Left renal cortex interstitium (tissue), 4 donors: ENCODE measurements at places on chromosomes 2 and 18.

- no peak for DNase-seq
Measured at GRCh38 chr2:1685957-1686783, 58.1 kb downstream of the PXDN start.

- DNase-seq = no peak
Measured at GRCh38 chr2:170155723-170156253, 22.2 kb upstream of the MYO3B start.

DNA sequence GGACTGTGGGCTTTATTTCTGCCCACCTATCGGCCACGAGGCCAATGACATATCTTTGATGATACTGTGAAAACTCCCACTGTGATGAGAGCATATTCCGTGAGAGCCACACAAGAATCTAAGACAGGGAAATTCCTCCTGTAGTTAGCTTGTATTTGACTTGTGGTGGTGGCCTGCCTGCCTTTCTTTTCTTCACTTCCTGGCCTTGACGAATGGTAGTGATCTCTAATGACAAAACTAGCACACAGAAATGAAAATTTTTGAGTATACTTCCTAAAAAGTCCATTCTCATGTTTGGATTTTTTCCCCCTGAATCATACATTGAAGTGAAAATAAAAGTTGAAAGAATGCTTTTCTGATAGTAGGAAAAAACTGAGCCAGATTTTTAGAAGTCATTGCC is 94.4 kb downstream of the MGAT5 start:
- DNase-seq = no peak

DNA sequence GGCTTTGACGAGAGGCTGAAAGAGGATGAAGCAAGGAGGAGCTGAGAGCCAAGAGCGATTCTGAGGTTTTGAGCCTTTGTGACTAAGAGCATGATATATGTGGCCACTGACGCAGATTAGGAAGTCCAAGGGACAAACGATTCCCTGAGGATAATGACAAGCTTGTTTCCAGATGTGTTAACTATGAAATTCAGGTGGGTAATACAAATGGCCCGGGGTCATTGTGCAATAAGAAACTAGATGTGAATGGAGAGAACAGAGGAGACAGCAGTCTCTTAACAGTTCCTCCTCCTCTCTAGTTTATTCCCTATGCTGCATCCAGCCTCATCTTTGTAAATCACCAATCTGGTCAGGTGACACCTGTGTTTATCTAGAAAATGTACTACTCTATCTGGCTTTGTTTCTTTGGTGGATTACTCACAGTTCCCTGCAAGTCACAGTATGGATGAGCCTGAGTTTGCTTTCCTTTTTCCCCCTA is 84.2 kb downstream of the SOCS6 start:
- DNase-seq = no peak

- DNase-seq = no peak
Measured at GRCh38 chr2:979069-979928, 28.6 kb downstream of the SNTG2 start.

DNA sequence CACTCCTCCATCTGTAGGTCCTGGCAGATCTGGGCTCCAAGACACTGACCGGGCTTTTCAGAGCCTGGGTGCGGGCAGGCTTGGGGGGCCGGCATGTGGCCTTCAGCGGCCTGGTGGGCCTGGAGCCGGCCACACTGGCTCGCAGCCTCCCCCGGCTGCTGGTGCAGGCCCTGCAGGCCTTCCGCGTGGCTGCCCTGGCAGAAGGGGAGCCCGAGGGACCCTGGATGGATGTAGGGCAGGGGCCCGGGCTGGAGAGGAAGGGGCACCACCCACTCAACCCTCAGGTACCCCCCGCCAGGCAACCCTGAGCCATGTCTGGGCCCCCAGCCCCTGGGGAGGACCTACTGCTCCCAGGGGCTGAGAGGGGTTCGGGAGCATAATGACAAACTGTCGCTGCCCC is 761 bp upstream of the CHRND start:
- no peak for DNase-seq

DNA sequence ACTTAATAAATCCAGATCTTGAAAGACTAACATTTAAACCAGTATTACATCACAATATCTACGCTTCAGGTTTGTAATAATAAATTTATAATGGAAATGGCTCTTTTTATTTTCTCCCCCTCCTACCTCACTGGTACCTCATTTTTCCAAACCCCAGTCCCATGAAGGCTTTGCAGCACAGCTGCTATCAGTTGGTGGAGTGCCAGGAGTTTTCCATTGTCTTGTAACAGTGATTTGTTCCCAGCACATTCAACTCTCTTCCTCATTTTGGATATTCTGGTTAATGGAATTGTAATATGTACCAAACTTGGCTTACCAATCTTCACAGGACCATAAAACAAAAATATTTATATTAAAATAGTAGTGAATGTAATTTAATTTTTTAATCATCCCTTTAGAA is 91.2 kb downstream of the VRK2 start:
- DNase-seq = no peak

GRCh38 chr18:44599412-44599811 is 81.3 kb upstream of the SETBP1 start:
- no peak for DNase-seq
